ENCODE measurements at places on chromosomes 6 and 20.
A peak's percentile ranks its signal among the peaks of the same experiment; 100 is the strongest.

GRCh38 chr20:48928832-48929725, 7.6 kb downstream of the ARFGEF2 start:
- peak; percentile 63 for DNase-seq

DNA sequence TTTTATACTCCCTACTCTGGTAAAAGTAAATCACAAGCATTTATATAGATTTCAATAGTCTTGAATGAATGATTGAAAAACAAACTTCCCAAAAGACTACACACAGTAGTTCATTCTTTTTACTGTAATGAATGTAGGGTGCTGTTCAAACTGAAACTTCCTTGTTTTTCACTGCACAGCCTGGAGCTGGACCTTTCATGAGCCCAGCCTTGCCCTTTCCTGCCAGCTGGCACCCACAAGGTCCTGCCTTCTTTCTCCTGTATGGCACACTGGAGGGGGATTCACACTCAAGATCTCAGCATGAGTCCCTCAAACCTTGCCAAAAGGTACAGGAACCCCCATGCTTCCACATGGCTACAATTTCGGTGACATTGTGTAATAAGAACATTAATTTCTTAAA, 50.9 kb downstream of the COL12A1 start:
- DNase-seq = no peak

DNA sequence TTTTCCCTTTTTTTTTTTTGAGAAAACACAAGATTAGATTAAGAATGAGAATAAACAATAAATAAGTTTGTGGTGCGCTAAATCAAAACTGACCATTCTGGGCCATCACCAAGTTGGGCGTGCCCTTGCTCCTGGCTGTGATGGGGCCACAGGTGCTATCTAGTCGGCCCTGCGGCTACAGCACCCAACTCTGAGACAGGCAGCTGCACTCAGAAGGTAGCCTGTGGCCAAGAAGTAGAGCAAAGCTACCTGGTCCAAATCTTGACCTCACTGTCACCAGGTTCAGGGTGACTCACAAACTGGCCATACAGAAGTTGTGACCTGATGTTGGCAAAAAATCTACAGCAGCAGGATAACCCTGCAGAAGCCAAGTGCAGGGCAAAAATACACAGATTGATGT, 3.4 kb downstream of the TXNDC5 start:
- DNase-seq = no peak

DNA sequence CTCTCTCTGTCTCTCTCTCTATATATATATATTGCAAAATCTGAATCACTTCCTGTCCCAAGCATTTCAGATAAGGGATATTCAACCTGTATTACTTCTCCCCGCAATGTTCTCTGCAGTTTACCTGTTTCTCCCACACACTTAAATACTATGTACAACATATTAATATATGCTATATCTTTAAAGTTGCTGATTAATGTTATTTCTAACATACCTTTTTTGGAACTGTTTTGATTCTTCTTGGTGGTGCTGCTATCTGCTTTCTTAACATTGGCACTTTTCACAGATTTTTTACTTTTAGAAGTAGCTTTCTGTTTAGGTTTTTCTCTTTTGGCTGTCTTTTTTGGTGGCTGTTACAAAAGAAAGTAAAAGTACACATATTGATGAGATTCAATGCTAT, 27.2 kb downstream of the DEK start:
- DNase-seq = no peak

- DNase-seq = no peak
Measured at GRCh38 chr6:74249658-74250057, 553.7 kb downstream of the CD109 start.

DNA sequence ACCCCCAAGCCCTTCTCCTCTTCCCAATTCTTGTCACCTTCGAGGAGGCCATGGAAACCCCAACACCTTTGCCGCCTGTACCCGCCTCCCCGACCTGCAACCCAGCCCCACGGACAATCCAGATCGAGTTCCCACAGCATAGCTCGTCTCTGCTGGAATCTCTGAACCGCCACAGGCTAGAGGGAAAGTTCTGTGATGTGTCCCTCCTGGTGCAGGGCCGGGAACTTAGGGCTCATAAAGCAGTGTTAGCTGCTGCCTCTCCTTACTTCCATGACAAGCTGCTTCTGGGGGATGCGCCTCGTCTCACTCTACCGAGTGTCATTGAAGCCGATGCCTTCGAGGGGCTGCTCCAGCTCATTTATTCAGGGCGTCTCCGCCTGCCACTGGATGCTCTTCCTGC, 675 bp downstream of the ZBTB9 start:
- peak; percentile 5 for DNase-seq

DNA sequence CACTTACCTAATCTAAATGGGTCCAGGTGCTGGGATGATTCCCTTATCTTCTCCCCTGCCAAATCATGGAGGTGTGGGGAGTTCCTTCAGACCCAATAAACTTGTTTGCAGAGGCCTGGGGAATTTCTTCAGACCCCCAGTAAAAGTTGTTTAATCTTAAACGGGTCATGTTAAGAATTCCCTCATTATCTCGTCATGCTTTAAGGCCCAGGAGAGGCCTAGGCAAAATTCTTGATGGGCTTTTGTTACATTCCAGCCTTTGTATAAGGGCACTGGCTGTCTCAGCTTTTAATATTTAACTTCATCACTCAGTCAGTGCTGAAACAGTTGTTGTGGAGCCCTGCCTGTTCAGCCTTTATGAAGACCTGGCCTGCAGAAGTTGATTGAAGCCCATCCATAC, 11.0 kb upstream of the SLC35B3 start:
- no peak for DNase-seq

GRCh38 chr6:57302477-57302876, 15.0 kb upstream of the PRIM2 start:
- DNase-seq = no peak

DNA sequence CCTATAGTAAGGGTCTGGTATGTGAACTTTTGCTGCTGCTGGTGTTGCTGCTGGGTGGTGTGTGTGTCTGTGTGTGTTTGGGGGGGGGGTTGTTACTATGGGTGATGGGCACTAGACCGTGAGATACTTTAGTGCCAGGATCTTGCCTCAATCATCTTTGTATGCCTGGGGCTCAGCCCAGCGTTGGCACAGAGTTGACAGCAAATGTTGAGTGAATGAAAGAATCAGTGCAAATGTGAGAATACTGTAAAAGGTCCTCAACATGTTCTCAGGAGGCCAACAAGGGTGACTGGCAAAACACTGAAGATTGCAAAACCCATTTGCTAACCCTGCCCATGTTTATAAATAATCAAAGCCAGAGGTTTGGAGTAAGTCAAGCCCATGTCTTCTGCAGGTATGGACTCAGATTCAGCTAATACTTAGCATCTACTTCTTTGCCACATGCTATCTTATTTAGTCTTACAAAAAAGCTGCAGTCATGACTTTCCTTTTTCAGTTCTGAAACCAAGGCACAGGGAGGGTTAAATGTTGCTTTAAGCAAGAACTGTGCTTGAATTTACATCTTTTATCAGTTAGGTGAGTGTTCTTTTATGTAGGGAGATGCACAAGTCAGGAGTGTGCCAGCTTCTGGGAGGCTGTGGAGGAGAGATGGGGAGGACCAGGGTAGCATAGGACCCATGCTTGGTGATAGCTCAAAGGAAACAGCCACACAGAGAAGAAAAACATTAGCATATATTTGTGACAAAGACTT, 125.3 kb upstream of the SPACA1 start:
- DNase-seq = no peak

DNA sequence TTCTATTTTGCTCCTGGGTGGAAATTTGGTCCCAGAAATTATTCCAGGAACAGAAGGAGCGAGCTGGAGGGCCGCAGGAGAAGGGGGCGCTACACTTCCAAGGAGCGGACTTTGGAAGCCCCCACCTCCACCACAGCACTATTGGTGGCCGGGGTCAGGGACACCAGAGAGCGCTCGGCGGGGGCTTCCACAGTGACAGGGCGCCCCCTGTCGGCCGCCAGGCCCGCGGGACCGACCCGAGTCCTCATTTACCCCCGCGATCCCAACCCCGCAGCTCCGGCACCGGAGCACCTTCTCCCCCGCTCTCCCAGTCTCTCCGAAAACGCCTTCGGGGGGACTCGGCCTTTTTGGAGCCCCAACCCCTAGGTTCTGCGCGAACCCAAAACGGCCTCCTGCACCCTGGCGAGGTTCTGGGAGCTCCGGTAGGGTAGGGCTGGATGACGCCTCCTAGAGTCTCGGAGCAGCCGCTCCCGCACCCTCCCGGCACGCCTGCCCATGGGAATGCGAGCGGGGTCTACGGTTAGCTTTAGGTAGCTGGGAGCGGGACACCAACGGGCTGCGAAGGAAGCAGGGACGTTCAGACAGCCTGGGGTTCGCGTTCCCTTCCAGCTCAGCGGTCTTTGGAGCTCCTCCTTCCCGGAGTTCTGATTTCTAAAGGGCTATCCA, 2.4 kb upstream of the FOXA2 start:
- no peak for DNase-seq

DNA sequence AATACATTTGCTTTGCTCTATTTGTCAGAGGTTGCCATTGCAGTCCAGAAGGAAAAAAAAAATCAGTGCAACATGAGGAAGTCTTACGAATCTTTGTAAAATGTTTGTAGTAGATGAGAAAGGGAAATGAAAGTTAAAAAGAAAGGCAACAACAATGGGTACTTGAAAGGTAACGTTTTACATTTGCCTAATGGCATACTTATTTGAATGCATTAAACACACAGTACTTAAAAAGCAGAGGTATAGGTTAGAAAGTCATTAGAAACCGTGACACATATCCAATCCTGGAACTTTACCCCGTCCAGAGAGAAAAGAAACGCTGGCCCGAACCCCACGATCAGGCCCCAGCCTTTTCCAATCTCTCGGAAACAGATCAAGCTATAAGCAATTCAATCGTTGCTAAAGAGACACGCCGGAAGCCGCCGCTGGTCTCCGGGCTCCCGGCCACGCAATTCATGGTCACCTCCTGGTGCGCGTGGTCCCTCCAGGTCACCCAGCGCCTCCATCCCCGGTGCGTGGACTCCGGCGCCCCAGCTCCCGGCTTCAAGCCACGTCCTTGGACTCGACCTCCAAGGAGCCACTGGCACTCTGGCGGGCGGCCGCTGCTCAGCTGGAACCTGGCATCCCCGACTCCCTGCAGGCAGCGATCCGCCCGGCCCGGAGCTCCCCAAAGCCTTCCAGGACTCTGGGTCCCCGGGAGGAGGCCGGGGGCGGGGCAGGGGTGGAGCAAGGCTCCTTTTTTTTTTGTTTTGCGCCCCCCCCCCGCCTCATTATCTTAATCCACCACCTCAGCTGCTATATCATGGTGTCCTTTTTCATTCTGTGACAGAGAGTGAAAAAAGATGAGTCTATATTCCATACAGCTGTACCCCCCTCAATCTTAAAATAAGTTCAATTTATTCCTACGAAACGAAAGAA, at the start of gene SLC18B1:
Gene SLC18B1, minus strand, starts transcription at position 687 of the 918 bp plus-strand sequence. Its CDS starts 181 bp downstream, at position 506.
- peak; percentile 34 for DNase-seq

DNA sequence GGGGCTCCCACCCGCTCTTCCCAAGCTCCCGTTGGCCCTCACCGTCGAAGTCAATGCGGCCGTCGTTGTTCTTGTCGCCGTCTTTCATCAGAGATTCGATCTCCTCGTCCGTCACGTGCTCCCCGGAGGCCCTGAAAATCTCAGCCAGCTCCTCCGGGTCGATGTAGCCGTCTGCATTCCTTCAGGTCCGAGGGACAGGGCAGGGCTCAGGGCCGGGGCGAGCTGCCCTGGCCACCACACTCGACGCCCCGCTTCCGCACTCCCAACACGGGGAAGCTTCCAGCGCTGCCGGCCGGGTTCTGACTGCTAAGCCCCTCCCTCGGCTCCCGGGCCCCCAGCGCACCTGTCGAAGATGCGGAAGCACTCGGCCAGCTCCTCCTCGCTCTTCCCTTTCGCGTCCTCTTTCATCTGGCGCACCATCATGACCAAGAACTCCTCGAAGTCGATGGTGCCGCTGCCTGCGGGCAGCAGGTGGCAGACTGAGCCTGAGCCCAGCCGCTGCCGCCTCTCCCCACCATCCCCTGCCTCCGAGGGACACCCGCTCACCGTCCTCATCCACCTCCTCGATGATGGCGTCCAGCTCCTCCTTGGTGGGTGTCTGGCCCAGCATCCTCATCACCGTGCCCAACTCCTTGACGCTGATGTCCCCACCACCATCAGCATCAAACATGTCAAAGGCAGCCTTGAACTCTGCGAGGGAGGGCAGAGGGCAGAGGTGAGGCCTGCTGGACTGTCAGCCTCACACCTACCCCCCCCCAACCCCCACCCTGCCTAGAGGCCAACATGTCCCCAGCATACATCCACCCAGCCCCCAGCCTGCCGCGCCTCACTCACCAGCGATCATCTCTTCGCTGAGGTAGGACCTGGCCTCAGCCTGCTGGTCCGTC, 2.9 kb downstream of the TNNC2 start:
- peak; percentile 33 for DNase-seq

DNA sequence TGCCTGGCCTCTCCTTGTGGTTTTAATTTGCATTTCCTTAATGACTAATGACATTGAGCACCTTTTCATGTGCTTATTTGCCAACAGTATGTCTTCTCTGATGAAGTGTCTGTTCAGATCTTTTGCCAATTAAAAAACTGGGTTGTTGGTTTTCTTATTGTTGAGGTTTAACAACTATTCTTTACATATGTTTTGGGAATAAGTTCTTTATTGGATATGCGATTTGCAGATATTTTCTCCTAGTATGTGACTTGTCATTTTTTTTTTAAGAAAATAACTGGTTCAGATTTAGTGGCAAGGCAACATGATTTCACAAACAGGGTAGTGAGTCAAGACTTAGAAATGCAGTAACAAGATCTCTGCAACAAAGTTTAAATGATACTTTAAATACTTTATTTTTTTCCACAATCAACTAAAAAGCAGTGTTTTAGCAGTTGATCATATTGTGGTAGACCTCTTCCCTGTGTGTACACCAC, 67.8 kb downstream of the TIAM2 start:
- peak; percentile 60 for DNase-seq

- DNase-seq = peak; percentile 60
Measured at GRCh38 chr6:134911547-134911946, 38.4 kb downstream of the ALDH8A1 start.

- DNase-seq = no peak
Measured at GRCh38 chr6:137323860-137324259, 104.7 kb upstream of the IFNGR1 start.

DNA sequence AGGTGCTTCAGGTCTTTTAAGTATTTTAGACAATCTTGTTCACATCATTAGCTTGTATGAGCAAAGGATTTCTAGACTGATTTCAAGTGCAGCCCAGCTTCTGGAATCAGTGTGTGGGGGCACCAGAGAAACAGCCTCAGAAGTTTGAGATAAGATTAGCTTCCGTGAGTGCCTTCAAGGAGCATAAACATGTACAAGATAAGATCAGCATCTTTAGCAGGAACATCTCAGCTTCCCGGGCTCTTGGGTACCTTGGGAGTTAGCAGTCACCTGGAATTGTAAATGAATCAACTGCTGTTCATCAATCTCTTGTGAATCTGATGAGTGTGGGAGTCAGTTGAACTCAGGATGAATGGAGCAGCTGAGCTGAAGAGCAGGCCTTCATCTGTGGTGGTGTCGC, 12.0 kb upstream of the CITED2 start:
- DNase-seq = no peak

DNA sequence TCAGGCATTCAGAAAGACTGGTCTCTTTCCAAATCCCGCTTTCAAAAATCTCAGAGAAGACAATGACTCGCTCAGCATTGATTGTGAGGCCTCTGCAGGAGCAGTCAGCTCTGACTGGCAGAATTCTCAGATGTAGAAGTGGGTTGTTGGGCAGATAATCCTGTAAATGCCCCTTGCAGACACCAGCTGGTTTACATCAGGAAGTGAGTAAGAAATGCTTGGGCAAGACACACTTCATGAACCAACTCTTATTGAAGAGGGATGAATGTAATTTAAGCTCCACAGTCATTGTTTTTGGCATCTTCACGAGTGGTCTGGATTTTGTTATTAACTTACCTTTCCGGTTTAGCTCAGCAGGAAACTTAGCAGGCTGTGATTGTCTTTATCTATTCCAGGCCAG, 166.6 kb downstream of the PLCB4 start:
- no peak for DNase-seq

- DNase-seq = peak; percentile 16
Measured at GRCh38 chr6:45933855-45934254, 81.8 kb downstream of the CLIC5 start.
